ENCODE measurements at places on chromosomes 12 and 14.

DNA sequence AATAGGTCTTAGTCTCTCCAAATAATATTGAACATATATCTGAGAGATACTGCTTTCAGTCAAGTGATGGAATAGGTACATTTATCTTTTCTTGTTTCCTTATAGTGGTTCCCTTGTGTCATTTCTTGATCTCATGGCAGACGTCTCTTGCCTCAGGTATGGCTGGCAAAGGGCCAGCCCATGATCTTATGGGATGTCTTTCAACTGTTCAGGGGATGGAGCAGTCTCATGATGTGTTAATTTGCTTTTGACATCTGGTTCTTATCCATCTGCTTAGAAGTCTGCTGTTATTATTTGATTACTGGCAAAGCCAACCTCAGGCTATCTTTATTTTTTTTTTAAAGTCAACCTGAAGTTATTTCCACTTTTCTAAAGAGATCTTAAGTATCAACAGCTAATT is 262.9 kb downstream of the TMEM117 start:
- DNase-seq, result no peak

DNA sequence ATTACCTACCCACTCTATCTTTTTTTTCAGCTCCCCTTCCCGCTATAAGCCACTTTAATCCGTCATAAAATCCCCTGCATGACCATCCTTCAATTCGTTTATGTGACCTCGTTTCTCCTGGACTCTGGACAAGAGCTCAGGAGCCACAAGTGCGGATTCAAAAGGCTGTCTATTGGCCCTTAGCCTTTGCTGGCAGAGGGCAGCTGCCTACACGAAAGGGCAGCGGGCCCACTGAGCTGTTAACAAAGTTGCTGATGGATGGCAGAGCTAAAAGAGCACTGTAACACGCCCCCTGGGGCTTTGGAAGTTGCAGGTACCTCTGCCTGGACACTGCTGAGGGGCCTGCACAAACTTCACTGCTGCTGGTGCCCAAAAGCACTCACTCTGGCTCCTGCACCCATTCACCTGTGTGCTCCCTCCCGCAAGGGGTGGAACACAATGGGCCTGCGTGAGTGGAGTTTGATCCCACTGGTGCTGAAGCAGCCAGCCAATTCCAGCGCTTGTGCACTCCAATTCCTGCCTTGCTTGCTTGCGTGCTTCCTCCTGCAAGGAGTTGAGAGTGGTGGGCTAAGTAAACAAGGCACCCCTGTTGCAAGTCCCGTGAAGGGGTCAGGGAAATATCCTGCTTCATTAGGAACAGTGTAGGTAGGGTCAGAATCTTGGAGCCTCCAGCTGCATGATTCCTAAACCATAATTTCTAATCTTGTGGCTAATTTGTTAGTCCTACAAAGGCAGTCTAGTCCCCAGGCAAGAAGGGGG is 10.6 kb upstream of the DRAM1 start:
- no peak for DNase-seq

GRCh38 chr14:68509188-68509983 is 283.5 kb downstream of the ZFP36L1 start:
- DNase-seq, result no peak

- no peak for DNase-seq
Measured at GRCh38 chr14:71267691-71268090, 360.4 kb downstream of the PCNX1 start.

GRCh38 chr12:121113057-121113456 is 19.6 kb upstream of the P2RX7 start:
- DNase-seq, result no peak

DNA sequence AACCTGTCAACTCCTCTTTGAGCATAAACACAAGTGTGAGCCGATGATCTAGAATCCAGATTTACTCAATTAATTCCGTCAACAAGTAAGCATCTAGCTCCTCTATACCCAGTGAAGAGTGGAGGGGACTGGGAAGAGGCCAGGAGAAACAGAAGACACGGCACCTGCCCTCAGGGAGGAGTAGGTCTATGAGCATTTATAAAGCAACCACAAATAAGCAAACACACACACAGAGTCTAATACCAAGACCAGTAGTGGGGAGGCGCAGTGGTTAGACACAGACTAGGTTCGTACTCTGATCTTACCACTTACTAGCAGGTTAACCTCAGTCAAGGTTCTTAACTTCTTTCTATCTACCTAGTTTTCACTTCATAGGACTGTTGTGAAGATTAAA is 5.9 kb upstream of the FOXN3 start:
- no peak for DNase-seq

DNA sequence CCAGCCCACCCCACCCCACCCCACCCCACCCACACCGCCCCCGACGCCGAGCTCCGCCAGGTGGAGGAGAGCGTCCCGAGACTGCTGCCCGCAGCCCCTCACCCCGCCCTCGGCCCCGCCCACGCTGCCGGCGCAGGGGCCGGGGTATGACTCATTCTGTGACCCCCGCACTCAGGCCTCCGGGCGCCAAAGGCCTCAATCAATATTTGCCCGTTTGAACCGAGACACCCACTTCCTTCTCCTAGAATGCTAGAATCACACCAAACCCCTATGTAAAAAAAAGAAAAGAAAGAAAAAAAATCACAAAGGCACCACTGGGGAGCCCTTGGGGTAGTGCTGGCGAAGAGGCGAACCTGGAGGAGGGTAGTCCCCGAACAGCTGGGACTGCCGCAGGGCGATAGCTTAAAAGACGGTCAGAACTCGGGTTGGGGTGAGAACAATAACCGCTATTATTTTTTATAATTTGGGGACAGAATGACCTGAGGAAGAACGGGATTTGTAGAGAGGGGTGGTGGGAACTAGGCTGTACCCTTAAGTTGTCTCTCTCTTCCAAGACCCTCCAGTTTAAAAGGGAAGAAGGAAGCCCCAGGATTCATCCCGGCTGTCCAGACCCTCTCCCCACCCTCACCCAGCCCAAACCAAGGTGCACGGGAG is 894 bp downstream of the KRT8 start:
- DNase-seq, result no peak

DNA sequence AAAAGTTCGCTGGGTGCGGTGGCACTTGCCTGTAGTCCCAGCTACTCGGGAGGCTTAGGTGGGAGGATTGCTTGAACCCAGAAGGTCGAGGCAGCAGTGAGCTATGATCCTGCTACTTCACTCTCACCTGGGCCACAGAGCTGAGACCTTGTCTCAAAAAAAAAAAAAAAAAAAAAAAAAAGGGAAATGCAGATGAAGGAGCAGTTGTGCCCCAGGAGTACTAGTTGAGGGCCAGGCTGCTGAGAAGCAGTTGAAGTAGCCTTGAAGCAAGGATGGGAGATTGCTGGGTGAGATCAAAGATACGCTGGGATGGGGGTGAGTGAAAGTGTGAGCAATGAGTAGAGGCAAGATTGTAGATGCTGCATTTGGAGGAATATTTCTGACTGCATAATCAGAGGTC is 93.4 kb upstream of the DNM1L start:
- no peak for DNase-seq

GRCh38 chr12:106759526-106760183 is 14.8 kb upstream of the RIC8B start:
- DNase-seq, result no peak

GRCh38 chr14:91173904-91174303 is 60.0 kb downstream of the DGLUCY start:
- DNase-seq, result no peak

GRCh38 chr12:79618848-79619404 is 71.8 kb downstream of the PAWR start:
- DNase-seq, result no peak

- no peak for DNase-seq
Measured at GRCh38 chr14:91032248-91032647, 28.2 kb downstream of the RPS6KA5 start.

- DNase-seq, result no peak
Measured at GRCh38 chr12:105214670-105215375, 21.2 kb downstream of the APPL2 start.

GRCh38 chr12:4828176-4828575 is 81.5 kb upstream of the KCNA1 start:
- no peak for DNase-seq

DNA sequence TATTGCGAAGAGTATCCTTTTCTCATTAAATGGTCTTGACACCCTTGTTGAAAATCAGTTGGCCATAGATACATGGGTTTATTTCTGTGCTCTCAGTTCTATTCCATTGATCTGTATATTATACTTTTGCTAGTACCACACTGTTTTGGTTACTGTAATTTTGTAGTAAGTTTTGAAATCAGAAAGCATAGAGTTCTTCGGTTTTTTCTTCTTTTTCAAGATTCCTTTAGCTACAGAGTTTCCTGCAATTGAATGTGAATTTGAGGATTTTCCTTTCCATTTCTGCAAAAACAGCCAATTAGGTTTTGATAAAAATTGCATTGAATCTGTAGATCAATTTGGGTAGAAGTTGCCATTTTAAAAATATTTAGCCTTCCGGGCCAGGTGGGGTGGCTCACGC is 60.2 kb downstream of the ARHGAP5 start:
- DNase-seq, result no peak

GRCh38 chr12:52268212-52268611 is 6.2 kb upstream of the KRT86 start:
- no peak for DNase-seq

DNA sequence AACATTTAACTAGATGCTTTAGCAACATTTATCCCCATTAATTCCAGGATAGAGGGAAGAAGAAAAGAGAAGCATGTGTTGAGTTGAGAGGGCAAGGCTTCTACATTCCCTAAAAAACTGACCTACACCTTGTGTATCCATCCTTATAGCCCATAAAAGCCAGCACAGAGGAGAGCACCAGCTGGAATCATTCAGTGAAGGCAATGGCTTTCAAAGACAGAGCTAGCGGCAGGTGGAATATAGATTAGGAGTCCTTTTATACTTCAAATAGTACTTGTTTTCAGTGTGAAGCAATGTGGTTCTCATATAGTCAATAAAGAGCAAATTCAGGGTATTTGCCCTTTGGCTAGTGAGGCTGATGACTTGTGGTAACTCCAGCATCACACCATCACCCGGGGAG is 94.4 kb downstream of the TBC1D30 start:
- DNase-seq, result no peak

- DNase-seq, result no peak
Measured at GRCh38 chr14:50941151-50941550, 3.1 kb downstream of the PYGL start.

DNA sequence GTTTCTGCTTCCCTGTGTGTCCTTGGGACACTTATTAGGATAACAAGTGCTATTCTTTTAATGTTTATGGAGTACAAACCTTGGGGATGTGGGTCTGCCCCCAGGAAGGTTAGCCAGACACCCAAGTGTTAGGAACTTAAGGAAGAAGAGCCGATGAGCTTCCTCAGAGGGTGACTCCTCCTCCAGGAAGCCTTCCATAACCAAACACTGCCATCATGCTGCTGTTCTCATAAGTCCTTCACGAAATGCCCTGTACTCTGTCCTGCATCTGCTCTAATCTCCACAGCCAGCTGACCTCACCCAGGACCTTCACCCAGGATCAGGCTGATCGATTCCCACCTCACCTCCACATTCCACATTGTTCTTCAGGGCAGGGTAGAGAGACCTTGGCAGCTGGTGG is 1.2 kb upstream of the KRT85 start:
- no peak for DNase-seq

DNA sequence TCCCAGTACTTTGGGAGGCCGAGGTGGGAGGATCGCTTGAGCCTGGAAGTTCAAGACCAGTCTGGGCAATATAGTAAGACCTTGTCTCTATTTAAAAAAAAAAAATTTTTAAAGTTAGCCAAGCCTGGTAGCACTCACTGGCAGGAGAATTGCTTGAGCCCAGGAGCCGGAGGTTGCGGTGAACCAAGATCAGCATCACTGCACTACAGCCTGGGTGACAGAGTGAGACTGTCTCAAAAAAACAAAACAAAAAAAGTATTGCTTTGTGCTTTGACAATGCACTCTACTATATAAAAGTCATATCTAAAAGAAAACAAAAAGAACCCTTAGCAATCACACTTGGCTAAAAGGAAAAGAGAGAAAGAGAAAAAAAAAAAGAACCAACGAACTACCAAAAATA is 26.8 kb downstream of the GNPTAB start:
- no peak for DNase-seq

- DNase-seq, result no peak
Measured at GRCh38 chr14:61555056-61555838, 140.1 kb upstream of the HIF1A start.

DNA sequence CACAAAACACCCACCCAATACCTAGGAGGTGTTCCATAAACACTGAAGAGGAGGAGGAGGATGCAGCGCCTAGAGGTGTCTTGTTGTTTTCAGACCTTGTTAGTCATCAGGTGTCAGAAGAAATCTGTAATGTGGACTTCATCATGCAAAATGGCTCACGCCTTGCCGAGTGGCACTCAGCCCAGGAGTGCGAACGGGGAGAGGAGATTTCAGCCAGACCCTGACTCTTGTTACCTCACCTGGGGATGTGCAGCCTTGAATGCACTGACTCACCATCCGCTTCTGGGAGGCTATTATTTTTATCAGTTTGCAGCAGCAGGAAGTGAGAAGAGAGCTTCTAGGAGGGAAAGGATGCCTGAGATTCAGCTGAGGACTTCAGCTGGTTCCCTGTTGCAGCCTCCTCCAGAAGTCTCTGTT is 48.2 kb upstream of the PLXNC1 start:
- DNase-seq, result no peak

DNA sequence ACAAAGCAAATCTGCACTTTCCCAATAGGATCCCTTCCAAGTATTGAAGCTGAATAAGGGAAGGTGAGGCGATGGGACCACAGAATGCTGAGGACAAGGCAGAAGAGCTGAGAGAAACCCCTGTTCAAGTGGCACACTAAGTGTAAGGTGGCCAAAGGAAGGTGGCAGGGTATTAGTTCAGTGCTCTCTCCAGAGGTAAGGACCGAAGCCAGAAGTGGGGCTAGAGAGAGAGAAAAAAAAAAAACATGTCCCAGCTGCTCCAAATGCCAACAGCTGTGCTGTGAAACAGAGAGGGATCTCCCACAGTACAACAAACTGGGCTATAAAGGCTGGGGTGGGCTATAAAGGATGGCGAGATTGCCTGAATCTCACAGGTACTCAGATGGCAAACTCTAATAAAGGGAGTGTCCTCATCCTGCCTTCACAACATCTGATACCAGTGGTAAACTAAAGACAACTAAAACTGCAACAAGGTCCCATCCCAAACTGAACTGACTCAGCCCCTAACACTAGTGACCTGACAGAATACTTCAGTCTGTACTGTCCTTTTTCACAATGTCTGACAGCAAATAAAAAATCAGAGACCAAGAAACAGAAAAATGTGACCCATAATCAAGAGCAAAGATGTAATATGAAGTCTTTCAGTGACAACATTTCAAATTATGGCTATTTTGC is 47.9 kb downstream of the CDK17 start:
- DNase-seq, result no peak

DNA sequence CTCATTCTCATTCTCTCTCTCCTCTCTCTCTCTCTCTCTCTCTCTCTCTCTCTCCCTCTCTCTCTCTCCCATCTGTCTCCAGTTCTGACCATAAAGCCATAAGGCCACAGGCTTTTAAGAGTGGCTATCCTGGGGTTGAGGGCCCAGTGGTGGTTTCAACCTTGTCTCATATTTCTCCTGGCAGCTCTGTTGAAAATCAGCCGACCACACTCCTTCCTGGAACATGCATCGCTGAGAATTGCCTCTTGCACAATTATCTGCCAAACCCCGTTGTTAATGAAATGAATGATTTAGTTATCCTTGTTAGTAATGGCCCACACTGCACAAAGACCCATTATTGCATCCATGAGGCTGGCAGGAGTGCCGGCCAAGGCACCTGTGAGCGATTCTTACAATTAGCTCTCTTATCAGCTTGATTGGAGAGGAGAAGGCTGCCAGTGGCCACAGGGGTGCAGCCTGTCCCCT is 30.4 kb upstream of the KCNA5 start:
- DNase-seq, result no peak
